GM20000 (cell line): ENCODE measurements at places on chromosomes 3 and 15.

- DNase-seq: no peak
These were observed 36.9 kb upstream of the TF start for GRCh38 chr3:133709139-133709750.

DNA sequence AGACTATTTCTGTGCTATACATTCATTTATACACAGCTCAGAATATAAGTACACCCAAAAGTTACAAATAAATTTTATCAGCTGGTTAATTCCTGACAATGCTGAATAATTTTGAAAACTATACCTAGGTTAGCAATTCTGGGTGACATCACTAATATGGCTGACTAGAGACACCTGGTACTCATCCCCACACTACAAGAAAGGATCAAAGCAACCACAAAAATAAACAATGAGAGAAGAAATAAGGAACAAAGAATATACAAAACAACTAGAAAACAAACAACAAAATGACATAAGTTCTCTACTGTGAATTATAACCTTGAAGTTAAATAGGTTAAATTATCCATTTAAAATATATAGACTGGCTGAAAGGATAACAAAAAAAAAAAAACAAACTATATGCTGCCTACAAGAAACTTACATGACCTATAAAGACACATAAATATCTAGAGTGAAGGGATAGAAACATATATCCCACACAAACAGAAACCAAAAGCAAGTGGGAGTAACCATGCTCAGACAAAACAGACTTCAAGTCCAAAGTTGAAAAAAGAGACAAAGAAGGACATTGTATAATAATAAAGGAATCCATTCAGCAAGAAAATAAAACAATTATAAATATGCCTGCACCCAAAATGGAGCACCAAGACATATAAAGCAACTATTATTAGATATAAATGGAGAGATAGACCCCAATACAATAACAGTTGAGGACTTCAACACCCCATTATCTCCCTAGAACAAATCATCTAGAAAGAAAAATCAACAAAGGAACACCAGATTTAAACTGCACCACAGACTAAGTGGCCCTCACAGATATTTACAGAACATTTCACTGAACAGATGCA lies 57.8 kb downstream of the IMPG2 start:
- DNase-seq: no peak

- DNase-seq: no peak
These were observed 37.1 kb upstream of the BOC start for GRCh38 chr3:113174304-113174703.

- DNase-seq: no peak
These were observed 2.7 kb downstream of the RNF13 start for GRCh38 chr3:149815728-149816127.

DNA sequence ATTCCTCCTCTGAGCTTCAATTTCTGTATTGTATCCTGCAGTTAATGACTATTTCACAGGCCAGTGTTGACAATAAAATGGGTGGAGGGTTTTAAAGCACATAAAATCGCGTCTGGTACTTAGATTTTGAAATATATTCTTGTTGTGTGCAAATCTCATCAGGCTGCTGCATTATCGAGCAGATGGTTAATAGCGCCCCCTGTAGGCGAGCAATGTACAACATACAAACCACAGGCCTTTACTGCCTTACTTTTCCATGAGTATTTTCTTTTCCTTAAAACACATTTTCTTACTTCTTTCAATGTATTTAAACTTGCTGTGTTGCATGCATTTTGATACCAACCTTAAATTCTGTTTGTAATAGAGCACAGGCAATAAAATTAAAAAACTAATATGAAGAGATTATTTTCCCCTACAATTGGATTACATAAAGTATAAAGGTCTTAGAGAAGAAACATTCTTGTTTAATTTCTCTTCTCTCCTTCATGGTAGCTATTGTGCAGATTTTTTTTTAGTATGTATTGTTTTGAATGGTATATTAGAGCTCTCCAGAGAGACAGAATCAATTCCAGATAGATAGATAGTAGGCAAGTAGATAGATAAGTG lies 608.4 kb downstream of the CADM2 start:
- peak; percentile 34 for DNase-seq

- no peak for DNase-seq
These were observed 16.1 kb downstream of the SPTBN5 start for GRCh38 chr15:41877631-41878354.

- DNase-seq: no peak
These were observed 260.5 kb downstream of the PYDC2 start for GRCh38 chr3:191721390-191721861.

DNA sequence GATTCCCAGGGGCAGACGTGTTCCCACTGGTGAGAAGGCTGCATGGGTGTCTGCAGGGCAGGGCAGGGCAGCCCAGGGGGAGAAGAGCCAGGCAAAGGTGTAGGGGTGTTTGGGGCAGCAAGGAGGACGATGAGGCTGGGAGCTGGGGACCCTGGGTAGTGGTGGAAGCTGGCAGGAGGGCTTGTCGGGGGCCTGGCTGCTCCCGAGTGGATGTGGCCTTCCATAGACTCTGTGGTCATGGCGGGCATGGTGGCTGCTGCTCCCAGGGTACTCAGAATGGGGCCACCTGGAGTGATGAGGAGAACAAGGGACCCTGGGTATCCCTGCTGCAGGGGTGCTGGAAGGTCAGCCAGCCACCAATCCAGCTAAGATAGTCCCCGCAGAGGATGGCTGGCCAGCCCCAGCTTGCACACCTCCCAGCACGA lies 107.5 kb downstream of the WNT7A start:
- no peak for DNase-seq

- no peak for DNase-seq
These were observed 1.0 kb downstream of the RASSF1 start for GRCh38 chr3:50339485-50340146.

DNA sequence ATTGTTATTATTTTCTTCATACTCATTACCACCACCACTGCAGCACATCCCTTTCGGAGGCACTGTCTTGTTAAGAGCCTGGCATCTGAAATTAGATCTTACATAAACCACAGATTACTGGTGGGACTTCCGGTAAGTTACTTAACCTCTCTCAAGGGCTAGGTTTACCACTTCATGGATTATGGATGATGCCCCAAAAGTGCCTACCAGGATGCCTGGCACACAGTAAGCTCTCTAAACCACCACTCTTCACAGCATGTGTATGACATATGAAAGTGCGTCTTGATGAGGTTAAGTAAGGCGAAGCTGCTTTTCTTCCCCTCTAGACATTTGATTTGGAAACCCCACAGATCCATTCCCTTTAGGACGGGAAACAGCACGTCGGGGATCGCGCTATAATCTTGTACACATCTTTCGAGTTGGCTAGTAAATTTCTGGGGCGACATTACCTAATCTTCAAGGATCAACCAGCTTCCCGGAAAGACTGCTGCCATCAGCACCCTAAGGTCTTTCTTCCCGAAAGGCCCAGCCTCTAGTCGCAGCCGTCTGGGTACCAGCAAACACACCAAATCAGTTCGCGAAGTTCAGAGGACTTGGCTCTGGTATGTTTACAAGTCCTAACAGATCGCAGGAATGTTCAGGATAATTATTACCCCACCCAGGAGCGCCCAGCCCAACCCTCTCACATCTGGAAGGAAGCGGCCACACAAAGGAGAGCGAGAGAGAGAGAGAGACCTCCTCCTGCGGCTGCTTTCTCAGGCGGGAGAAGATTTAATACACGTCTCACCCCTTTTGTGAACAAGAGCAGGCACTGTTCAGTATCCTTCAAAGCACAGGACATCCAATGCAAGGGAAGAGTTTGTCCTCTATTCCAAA lies 155.1 kb upstream of the FRMD4B start:
- DNase-seq: peak; percentile 20

GRCh38 chr3:142149673-142149992 lies 289 bp upstream of the TFDP2 start:
- DNase-seq: no peak

GRCh38 chr15:89129123-89129815 lies 41.0 kb downstream of the ABHD2 start:
- DNase-seq: peak; percentile 65

GRCh38 chr3:119781330-119782198 lies at the start of gene NR1I2:
TSS of gene NR1I2 (plus strand) at chr3:119782101.
- DNase-seq: no peak

- DNase-seq: no peak
These were observed 1282.9 kb downstream of the ROBO2 start for GRCh38 chr3:78322780-78323179.

DNA sequence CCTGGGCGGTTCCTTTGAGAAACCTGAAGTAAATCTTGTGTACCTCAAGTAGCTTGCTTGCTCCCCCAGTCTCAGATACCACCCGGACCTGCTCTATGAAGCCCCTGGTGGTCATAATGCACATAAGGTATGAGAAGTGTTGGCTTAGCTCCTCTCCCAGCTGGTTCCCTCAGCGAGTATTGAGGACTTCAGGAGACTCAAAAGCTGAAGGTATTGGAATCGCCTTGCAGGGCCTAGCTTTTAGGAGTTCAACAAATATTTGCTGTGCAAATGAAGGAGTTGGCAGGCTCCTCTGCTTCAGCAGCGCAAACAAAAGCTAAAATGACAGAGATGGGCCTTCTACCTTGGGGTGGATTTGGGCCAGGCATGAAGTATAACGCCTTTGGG lies 1.7 kb downstream of the CMTM8 start:
- DNase-seq: peak; percentile 68

DNA sequence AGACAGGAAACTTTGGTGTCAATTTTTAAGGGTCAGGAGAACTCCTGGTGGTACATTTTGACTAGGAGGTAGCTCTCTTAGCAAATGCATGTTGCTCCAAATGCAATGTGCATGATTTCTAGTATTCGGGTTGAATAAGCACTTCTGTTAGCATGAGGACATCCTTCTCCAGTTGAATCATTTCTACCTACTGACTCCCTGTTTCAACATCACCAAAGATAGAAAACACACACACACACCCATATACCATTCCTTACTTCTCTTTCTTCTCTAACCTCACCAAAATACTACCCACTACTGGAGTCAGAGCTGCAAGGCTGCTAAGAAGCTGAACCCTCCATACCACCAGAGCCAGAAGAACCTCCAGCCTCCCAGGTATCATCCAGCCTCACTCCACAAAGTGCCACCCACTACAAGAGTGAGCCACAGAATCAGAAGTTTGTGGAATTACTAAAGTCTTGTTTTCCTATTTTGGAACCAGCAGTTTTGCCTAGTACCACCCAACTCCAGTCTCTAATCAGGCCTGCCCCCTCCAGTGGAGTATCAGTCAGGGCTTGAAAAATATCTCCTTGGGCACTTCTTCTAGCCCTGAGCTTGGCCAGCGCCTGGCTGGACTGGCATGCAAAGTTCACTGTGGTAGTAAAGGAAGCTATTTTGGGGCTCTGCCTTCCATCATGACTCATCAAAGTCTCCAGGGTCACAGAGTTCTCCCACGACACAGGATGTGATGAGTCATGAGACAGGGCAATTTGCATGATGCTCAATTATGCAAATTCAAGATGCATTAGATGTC lies 110.3 kb downstream of the CYP19A1 start:
- DNase-seq: peak; percentile 76

DNA sequence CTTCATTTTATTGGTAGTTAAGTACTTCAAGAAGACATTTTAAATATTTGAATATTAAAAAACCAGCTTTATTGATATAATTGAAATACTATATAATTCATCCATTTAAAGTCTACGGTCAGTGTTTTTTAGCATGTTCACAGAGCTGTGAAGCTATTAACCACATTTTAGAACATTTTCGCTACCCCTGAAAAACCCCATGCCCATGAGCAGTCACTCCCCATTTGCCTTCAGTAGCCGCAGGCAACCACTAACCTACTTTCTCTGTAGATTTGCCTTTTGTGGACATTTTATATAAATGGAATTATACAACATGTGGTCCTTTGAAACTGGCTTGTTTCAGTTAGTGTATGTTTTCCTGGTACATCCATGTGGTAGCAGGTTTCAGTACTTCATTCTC lies 55.7 kb downstream of the GPR171 start:
- no peak for DNase-seq

DNA sequence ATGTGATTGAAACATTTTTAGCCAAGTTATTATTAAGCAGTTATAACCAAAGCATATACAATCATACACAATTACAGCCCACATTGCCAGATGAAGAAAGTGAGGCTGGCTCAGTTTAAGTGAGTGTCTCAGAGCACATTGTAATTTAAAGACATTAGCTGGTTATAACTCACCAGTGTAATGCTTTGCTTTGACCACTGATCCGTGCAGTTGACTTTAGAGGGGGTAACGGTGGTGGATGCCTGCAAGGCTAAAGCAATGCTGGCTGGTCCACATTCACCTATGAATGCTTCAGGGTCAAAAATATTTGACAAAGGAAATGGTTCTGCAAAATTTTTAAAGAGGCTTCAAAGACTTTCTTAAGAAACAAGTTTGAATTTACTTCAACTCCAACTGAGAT lies 1.2 kb downstream of the C3orf85 start:
- no peak for DNase-seq

- no peak for DNase-seq
These were observed 44.9 kb downstream of the LIPC start for GRCh38 chr15:58476525-58477162.

GRCh38 chr3:127036209-127037020 lies 53.5 kb downstream of the PLXNA1 start:
- no peak for DNase-seq

DNA sequence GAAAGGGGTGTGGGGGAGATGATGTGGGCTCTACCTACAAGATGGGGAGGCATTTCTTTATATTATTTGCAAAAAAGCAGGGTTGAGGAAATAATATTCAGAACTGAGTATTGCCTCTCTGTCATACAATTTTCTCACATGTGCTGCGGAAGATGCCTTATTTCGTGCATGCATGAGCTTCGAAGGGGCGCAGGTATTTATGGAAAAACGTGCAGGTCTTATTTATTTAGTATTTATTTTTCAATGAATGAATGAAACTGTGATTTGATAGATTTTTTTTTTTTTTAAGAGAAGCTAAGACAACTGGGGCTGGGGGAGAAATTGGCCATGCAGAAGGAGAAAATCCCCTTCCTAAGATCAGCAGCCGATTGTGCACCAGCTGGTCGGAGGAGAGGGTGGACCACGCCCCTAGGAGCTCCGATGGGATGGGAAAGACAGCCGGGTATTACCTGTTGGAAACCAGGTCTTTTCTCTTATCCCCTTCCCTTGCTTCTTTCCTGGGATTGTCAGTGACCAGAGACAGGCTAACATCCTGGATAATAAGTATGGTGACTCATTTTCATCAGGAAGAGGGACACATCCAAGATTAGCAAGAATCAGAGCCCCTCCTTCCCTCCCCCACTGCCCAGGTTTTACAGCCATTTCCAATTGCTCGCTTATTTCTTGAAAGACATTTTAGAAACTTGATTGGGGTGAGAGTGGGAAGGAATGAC lies 875 bp downstream of the GAP43 start:
- no peak for DNase-seq

GRCh38 chr15:39593656-39594445 lies 13.0 kb downstream of the THBS1 start:
- DNase-seq: no peak

DNA sequence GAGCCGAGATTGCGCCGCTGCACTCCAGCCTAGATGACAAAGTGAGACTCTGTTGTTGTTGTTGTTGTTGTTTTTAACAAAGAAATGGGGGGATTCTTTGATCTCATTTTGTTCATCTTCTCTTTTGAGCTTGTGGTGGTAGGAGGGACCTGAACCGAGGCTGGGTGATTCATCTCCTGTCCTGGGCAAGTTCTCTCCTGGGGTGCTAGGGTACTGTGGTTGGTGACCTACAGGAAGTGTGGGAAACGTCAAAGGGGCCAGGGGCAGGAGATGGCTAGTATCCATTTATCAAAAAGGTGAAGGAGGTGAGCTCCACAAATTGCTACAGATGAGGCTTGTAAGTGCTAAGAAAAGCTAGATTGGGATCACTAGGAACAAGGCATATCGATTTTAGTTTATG lies 14.3 kb downstream of the PPCDC start:
- no peak for DNase-seq
